Sigmoid colon (tissue), 7 donors: ENCODE measurements at places on chromosomes 13 and 19. TPM values are rescaled to one million over a fixed set of nuclear protein-coding genes. Genes with fewer than 3 reads are reported as not detected.

GRCh38 chr13:97629601-97630272, 195.8 kb downstream of the RAP2A start:
- H3K27me3 ChIP-seq: no peaks in the 10 kb centered on the region
- DNase-seq: no peak
- no peaks in the 10 kb centered on the region for H3K36me3 ChIP-seq
- no peaks in the 10 kb centered on the region for H3K4me1 ChIP-seq

- H3K27me3 ChIP-seq: no peaks in the 10 kb centered on the region
- DNase-seq: no peak
- H3K27ac ChIP-seq: no peak overlapping the region
Observed at GRCh38 chr13:30045916-30046704, 195.7 kb upstream of the UBL3 start.

GRCh38 chr13:48655291-48655690, 1.6 kb downstream of the CYSLTR2 start:
- DNase-seq: no peak
- H3K36me3 ChIP-seq: no peaks in the 10 kb centered on the region
- no peak overlapping the region for H3K4me3 ChIP-seq

GRCh38 chr19:2806736-2807378, 12.8 kb upstream of the ZNF554 start:
- H3K4me3 ChIP-seq: no peak overlapping the region
- H3K36me3 ChIP-seq: peaks cover 48% of the 10 kb centered on the region
- no peaks in the 10 kb centered on the region for H3K27me3 ChIP-seq
- no peak for DNase-seq
- no peak overlapping the region for H3K27ac ChIP-seq

DNA sequence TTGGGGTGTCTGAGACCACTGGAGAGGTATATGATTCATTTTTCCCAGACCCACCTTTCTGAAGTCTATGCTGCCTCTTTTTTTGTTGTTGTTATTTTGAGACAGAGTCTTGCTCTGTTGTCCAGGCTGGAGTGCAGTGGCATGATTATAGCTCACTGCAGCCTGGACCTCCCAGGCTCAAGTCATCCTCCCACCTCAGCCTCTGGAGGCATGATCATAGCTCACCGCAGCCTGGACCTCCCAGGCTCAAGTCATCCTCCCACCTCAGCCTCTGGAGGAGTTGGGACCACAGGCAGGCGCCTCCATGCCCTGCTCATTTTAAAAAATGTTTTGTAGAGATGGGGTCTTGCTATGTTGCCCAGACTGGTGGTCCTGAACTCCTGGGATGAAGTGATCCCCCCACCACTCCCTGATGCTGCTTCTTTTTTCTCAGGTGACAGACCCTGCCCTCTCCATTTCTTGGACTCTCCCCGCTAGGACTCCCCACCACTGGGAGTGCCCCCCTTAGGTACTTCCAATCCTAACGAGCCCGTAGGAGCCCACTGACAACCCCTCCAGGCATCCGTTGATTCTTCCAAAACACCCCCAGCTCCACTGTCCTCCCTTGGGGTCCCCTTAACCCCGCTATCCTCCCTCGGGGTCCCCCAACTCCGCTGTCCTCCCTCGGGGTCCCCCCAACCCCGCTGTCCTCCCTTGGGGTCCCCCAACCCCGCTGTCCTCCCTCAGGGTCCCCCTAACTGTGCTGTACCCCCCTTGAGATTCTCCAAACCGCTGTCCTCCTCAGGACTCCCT, 45.4 kb downstream of the ARHGEF18 start:
- peak overlapping the region; percentile 78 for H3K27ac ChIP-seq
- no peak for DNase-seq
- no peaks in the 10 kb centered on the region for H3K27me3 ChIP-seq
- H3K4me1 ChIP-seq: peaks cover 41% of the 10 kb centered on the region
- peaks cover 27% of the 10 kb centered on the region for H3K36me3 ChIP-seq

GSX1 gene
- not detected for total RNA-seq

STOML3 gene
- total RNA-seq: not detected
